Karpas-422 (cell line): ENCODE measurements at places on chromosomes 2 and 18. TPM values are rescaled to one million over a fixed set of nuclear protein-coding genes. Genes with fewer than 3 reads are reported as not detected.
A peak's percentile ranks its signal among the peaks of the same experiment; 100 is the strongest.

- peak overlapping the region; percentile 90 for H3K4me3 ChIP-seq
- H3K4me1 ChIP-seq: peaks cover 73% of the 10 kb centered on the region
- peak; percentile 85 for DNase-seq
- peaks cover 17% of the 10 kb centered on the region for H3K36me3 ChIP-seq
- H3K27me3 ChIP-seq: no peaks in the 10 kb centered on the region
- H3K27ac ChIP-seq: peak overlapping the region; percentile 97
Observed at GRCh38 chr2:43224131-43224570, 2.3 kb downstream of the ZFP36L2 start.

STAT4 gene
- total RNA-seq: not detected in 2 replicates

DNA sequence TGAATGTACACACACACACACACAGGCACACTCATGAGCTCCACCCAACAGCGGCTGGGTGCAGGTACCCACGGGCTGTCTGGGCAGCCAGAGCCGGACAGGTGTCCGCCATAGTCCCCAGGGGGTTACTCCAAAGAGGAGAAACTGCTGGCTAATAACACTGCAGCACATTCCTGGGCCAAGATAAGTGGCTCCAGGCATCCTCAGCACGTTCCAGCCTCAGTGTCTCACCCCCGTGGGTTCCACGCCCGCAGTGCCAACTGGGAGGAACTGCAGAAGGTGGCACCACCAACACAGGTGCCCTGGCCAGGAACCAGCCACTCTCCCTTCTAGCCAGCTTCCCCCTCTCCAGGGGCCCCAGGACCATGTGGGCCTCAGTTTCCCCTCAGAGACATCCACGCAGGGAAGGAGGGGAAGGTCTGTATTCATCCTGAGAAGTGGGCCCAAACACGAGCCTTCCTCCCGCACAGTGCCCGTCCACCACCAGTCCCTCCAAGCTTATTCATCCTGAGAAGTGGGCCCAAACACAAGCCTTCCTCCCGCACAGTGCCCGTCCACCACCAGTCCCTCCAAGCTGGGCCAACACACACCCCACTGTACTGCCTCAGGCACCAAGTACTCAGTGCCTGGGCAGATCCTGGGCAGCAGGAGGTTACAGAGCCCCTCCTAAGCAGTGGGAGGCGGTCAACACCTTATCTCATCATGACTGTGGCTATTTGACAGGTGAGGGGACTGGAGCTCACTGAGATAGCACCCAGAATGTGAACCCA lies 47.6 kb downstream of the TNS1 start:
- no peaks in the 10 kb centered on the region for H3K27me3 ChIP-seq
- DNase-seq: no peak
- H3K4me1 ChIP-seq: no peaks in the 10 kb centered on the region
- H3K4me3 ChIP-seq: no peak overlapping the region
- H3K27ac ChIP-seq: no peak overlapping the region

UPP2 gene
- not detected in 2 replicates for total RNA-seq

ICA1L gene
- 10.1 and 13.2 TPM in 2 replicates for total RNA-seq
